AG08396 (cell line): ENCODE measurements at places on chromosomes 7 and 10.

GRCh38 chr10:24759672-24760071 is 36.0 kb upstream of the ARHGAP21 start:
- no peak for DNase-seq

DNA sequence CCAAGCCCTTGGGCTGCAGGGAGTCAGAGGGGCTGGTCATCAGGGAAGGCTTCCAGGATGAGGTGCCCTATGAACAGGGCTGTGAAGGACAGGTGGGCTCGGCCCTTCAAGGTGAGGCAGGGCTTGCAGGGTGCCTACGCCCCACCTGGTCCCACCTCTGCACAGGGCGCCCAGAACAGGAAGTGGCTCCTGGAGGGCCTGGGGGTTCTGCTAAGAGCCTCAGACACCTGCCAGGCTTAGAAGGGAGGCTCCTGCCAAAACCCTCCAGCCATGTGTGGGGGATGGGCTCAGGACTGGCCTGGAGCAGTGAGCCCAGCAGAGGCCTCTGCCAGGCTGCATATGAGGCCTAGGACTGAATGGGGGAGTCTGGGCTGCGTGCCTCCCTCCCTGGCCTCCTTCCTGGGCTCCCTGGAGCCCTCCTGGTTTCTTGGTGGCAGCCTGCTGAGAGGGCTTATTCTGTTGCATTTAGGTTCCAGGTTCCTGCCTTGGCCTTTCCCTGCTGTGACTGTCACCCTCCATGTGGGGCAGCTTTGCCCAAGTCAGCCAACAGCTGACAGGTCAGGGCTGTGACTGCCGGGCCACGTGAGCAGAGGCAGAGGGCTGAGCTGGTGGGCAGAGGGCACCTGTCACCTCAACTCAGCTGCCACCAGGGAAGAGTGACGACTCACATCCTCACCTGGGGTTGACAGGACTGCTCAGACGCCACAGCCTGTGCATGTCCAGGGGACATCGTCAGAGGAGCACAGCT is 45.2 kb upstream of the MSMB start:
- DNase-seq: no peak

- no peak for DNase-seq
Measured at GRCh38 chr10:6018422-6018821, 41.1 kb upstream of the IL15RA start.

DNA sequence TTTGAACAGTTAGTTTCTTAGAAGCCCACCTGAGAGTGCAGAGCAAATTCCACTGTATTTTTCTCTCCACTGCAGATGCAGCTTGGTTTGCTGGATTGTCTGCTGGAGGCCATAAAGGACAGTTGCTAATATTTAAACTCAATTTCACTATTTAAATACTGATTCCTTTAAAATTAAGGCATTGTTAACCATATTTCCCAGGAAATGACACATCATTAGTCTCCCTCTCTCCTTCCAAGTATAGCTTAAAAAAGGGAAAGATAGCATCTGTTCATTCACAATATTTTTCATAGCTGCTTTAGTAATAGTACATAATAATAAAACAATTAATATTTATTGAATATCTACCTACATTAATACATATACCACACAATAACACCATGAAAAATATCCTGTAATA is 252.9 kb downstream of the HGF start:
- DNase-seq: no peak

GRCh38 chr10:98919899-98920298 is 315.8 kb downstream of the HPSE2 start:
- peak; percentile 14 for DNase-seq

DNA sequence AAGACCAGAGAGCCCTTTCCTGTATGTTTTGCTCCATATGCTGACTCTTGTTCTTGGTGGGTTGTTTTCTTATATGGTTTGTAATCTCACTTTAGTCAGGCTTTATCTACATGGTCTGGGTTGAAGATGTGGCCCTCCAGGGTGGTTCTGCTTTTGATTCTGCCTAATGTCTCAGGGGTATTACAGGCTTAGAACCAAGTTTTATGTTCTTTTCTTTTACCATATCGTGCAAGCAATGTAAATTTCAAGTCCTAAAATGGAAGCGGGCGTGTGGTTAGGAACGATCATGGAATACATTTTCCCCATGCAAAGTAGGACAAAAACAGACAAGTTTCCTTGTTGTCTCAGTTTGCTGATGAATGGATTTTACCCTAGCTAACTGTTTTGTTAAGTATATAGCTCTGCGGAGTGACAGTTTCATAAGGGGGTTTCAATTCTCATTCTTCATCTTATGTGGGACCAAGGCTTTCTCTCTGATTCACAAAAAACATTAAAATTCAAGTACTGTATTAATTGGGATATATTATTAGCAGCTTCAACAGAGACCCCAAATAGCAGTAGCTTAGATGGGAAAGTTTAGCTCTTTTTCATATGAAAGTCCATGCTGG is 58.7 kb downstream of the MTURN start:
- no peak for DNase-seq

- DNase-seq: no peak
Measured at GRCh38 chr10:74310652-74311257, 159.7 kb downstream of the ADK start.

- DNase-seq: peak; percentile 51
Measured at GRCh38 chr10:14450041-14450491, 119.3 kb upstream of the FRMD4A start.

DNA sequence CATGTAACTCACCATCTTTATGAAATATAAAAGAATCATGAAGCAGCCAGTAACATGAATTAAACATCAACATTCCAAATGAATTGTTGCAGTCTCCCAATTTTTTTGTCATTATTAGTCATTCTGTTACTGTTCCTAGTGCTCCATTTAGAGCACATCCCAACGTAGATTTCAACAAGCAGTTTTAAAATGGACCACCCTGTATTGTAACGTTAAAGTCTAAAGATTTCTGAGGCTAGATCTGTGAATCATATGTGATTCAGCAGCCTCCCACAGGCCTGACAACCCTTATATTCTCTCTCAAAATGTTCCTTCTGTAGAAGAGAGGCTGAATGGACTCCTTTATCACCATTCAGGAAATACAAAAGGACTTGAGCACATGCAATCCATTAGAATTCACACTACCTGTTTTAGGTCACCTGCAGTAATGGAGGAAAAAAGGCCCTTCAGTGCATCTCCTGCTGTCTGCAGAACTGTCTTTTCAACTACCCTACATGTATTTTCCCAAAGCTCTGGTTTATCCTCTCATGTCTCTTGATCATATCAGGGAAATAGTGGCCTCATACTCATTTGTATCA is 81.4 kb downstream of the CACNA2D1 start:
- DNase-seq: peak; percentile 16

DNA sequence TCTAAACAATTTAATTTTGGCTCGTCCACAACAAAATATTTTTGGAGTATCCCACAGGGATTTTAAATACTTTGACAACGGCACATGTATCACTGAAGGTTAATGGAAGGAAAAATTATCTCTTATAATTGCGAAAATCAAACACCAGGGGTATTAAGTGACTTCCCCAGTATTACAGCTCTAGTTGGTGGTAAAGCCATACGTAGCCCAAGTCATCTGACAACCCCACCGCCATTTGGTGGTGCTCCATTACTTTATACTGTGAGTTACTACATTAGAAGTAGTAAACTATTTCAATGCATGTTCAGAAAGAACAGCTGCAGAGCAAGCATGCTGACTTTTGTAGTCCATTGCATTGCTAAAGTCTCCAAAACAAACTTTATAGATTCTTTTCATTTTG is 179.7 kb downstream of the HGF start:
- DNase-seq: no peak

GRCh38 chr10:474946-475345 is 214.5 kb downstream of the DIP2C start:
- DNase-seq: no peak

DNA sequence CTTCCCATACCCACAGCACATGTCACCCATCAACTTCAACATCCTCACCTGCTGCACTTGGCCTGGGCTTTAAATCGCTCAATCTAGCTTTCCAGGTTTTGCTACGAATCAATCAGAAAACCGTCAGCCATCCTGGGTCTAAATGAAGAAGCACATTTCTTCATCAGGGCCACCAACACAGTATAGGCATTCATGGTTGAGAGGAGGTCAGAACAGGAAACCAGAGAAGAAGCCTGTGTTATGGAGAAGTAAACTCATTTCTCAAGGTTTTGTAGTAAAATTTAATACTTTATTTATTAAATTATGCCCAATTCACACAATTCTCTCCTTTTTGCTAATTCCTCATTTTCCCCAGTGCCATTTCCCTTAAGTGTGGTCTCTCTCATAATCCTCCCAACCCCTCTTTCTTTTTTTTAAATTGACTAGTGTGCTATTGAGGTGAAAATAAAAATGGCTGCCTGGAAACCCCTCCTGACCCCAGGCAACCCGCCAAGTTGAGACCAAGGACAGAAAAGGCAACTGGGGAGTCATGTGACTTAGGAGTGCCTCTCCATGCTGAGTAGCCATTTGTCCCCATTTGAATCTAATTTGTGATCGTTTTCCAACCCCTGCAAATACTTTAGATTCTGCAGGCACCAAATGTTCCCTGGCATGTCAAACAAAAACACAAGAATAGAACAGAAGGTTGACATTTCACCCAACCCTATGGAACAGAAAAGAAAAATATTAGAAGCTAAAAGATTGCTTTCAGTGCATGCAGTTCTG is 181.1 kb upstream of the NAMPT start:
- DNase-seq: no peak

DNA sequence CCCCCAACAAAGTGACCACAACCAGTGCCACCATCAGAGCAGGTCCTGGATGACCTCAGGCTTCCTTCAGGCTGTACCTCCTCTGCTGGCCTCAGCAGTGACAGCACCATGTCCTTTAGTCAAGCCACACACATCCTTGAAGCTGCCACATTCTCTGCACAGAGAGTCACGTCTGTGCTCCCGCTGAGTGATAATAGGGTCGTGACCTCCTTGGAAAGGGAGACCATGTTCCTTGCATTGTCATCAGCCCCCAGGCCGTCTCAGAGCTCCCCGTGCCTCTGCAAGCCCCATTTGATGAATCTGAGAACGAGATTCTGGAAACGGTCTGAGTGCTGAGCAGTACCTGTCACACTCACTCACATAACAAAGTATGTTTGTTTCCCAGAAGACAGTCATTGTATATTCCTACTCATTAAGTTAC is 106.5 kb upstream of the PRR15 start:
- no peak for DNase-seq

DNA sequence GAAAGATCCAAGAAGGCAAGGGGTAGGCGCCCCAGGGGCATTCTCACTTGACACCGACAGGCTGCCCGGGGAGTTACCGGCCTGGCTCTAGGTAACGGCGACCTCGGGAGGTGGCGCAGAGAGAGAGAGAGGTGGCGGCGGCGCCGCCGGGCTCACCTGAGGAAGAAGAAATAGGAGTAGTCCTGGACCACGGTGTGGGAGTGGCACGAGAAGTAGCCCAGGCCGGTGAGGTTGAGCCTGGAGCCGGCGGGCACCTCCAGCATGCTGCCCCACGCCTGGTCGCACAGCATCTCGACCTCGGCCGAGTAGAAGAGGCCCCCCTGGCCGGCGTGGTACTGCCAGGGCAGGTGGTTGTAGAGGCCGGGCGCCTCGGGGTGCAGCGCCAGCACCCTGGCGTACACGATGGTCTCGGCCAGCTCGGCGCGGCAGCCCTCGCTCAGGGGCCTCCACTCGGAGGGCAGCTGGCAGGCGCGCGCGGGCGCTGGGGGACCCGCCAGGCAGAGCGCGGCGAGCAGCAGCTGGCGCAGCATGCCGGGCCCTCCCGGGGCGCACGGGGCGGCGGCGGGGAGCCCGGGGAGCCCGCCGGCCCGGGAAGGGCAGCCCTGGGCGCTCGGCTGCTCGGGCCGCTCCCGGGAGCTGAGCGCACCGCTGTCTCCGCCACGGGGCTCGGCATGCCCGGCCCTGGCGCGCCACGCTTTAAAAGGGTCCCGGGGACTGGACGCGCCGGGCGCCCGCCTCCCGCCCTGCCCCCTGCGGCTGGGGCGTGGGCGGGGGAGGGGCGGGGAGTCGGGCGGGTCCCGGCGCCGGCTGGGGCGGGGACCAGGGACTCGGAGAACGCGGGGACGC is at the start of gene CCDC3:
Gene CCDC3 (minus strand): TSS at position 673 of the 846 bp plus-strand sequence. CDS start 143 bp downstream, at position 530.
- DNase-seq: peak; percentile 19

DNA sequence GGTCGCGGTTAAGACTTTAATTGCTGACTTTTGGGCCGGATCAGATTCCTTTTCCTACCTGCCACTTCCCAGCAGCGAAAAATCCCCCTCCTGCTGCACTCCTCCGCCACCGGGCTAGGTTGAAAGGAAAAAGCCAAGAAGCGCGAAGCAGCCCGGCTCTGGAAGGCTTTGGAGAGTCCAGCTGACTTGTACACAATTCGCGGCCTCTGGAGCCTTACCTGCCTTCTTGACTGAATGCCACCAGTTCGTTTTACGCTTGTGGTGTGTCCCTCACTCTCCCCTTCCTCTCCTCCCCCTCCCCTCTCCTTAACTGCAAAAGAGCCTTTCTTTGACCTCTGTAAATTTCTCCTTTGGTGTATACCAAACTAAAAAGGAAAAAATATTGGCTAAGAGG is 2.7 kb upstream of the FEZF1 start:
- DNase-seq: no peak

- no peak for DNase-seq
Measured at GRCh38 chr7:99824091-99824490, 3.7 kb upstream of the CYP3A43 start.

DNA sequence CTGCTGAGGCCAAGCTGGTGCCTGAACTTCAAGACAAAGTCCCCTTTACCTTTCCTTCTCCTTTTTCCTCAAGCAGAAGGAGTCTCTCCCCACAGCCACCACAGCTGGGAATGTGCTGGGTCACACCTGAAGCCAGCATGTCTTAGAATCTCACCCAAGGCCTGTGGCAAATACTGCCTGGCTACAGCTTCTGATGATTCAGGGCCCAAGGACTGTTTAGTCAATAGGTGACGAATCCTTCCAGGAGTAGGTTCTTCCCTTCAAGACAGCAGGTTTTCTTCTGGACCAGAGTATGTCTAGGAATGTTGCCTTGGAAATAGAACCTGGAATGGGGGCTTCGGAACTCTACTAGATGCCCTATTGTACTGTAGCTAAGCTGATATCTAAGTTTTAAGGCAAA is 374.6 kb downstream of the KIF20B start:
- DNase-seq: no peak

DNA sequence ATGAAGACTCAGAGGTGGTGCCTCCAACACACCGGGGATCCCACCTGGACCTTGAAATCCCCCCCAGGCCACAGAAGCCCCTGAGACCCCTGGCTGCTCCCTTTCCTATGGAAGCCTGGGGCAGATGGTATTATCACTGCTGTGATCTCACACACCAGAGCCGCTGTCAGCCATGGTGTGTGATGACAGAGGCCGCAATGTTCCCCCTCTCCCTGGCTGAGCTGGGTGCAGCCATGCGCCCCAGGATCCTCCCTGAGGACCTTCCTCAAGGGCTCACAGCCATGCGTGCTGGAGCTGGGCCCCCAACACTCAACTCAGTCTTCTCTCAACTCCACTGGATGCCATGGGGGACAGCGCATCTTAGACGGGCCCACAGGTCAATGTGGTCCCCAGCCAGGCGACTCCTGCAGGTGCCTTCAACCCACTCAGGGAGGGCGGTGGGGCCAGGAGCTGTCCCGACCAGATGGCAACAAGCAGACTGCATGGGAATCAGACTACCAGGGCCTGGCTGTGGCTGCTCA is 44.9 kb downstream of the VIPR2 start:
- DNase-seq: no peak
